ENCODE measurements at places on chromosomes 12 and 14.
A peak's percentile ranks its signal among the peaks of the same experiment; 100 is the strongest.

DNA sequence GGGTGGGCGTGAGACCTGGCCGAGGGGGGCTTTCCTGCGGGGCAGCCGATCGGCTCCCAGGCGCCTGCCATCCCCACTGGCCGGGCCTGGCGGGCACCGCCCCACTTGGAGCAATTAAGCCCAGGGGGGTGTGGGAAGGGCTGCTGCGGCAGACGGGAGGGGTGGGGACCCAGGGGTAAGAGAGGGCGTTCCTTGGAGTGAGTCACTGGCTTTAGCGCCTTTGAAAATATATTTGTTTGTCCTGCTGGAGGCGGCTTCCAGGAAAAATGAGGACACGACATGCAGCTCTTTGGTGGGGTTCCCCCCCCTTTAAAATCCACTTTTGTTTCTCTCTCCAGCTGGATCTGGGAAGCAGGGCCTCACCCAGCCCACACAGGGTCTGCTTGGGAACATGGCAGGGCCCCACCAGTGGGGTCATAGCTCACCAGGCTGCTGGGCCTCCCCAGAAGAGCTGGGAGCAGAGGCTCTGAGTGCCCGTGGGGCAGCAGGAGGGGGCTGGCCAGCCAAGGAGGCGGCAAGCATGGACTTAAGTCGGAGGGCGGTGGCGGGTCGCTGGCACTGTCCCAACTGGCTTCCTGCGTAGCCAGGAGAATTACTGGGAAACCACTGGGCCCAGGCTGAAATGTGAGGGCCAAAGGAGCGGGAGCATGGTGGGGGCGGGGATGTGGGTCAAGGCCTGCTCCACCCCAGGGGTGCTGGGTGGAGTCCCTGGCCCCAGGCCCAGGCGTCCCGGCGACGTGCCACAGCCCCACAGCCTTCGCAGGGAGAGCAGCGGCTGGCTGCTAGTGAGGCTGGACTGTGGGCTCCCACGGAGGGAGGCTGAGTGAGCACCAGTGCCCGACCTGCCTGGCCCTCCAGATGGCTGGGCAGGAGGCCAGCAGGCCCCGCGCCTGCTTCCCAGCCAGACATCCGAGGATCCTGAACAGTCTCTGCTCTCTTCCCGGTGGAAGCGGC lies 128.0 kb downstream of the RFLNA start:
- DNase-seq = no peak

DNA sequence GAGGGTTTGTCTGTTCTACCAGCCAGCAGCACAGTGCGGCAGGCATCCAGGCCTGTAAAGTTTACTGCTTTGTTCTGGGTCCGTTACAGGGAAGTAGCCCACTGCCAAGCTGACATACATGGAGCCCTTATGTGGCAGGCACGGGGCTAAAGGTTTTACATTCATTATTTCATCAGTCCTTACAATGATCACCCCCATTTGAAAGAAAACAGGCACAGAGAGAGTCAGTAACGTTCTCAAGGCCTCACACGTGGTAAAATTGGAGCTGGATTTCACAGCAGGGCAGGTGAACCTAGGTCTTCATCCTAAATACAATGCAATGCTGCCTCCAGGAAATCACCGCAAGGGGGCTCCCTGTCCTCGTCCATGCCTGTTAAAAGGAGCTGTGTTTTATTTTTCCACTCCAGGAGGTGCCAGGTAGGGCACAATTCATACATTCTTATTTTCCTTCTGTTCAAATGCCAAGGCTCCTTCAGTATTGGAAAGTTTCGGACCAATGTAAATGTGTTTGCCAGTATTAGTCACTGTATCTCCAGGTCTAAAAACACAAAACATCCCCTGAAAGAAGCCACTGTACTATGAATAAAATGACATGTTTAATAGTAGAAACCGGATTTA lies 172.2 kb upstream of the GZMB start:
- peak; percentile 58 for DNase-seq

GRCh38 chr12:132685400-132685799 lies 1.7 kb downstream of the POLE start:
- DNase-seq = no peak

GRCh38 chr12:123119808-123120207 lies 31.1 kb downstream of the PITPNM2 start:
- DNase-seq = no peak

GRCh38 chr12:104049903-104050356 lies at the start of gene GLT8D2:
Gene GLT8D2 (minus strand): TSS chr12:104050187. CDS start chr12:104019648, 30,539 bp downstream.
- peak; percentile 65 for DNase-seq

GRCh38 chr12:130859161-130859560 lies 12.7 kb upstream of the RAN start:
- DNase-seq = no peak

- no peak for DNase-seq
Measured at GRCh38 chr12:21788089-21788983, 13.8 kb upstream of the KCNJ8 start.

DNA sequence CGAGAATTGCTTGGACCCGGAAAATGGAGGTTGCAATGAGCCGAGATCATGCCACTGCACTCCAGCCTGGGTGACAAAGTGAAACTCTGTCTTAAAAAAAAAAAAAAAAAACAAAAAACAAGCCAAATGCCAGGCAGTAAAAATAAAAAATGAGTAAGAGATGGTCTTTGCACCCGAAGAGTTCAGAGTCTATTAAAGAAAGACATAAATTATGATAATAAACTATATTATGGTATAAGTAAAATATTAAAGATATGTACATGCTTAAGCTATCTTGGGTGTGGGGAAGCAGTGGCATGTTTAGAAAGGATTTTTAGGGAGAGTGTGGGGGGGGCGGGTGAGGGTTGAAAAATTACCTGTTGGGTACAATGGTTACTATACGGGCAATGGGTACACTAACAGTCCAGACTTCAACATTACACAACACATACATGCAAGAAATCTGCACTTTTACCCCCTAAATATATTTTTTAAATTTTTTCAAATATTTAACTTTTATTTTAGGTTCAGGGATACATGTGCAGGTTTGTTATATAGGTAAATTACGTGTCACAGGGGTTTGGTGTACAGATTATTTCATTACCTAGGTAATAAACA lies 99.3 kb downstream of the EEA1 start:
- DNase-seq = no peak

DNA sequence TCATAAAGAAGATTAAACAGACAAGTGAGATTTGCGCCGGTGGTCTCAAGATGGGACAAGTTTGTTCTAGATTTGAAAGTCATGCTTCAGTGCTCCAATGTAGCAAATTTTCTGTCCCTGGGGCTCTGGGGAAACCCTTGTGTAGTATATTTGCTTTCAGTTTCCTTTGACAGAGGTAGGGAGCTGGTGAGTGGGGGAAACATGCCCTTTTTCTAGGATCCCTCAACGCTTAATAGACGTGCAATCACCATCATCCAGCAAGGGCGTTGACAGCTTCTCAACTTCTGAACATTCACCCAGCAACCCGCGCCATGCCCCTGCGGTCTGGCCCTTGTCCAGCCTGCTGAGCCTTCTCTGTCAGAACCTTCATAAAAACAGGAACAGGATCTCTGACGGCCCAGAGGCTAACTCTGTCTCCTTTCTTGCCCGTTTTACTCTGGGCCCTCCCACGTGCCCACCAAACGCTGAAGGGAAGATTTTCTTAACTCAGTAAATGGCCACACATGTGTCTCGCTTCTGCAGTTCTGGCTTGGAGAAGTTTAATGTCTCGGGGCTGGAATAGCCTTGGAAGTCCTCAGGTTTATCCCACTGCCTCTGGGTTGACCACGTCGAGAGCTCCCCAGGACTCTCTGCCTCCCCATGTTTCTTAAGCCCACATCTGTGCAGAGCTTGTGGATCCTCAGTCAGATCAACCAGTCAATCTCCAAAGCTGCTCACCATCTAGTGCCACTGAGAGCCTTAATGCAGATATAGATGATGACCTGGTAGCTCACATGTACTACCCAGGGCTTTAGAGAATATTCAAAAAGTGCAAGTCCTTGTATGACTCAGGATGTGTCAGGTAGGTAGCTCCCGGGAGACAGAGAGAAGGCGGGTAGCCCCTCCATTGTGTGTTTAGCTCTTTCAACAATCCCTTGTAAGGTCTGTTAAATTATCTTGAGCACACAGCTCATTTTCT lies 58.1 kb upstream of the CCND2 start:
- no peak for DNase-seq

- DNase-seq = no peak
Measured at GRCh38 chr12:130669797-130670196, 46.3 kb downstream of the RIMBP2 start.

GRCh38 chr12:68559246-68559645 lies 51.5 kb upstream of the RAP1B start:
- DNase-seq = no peak
